ENCODE measurements at places on chromosomes 1 and 21.

GRCh38 chr1:46622344-46622743 is 5.7 kb upstream of the MOB3C start:
- DNase-seq = no peak

DNA sequence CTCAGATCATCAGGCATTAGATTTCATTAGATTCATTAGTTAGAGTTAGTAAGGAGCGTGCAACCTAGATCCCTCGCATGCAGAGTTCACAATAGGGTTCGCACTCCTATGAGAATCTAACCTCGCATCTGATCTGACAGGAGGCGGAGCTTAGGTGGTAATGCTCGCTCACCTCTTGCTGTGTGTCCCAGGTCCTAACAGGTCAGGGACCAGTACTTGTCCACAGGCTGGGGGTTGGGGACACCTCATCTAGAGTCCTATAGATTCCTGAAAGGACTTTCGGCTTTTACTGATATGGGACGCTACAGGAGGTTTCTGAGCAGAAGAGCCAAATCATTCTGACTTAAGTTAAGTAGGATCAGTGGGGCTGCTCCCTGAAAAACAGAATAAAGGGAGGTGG is 91.4 kb downstream of the AKT3 start:
- DNase-seq = no peak

- DNase-seq = no peak
Observed at GRCh38 chr1:160284220-160284781, 632 bp downstream of the PEX19 start.

DNA sequence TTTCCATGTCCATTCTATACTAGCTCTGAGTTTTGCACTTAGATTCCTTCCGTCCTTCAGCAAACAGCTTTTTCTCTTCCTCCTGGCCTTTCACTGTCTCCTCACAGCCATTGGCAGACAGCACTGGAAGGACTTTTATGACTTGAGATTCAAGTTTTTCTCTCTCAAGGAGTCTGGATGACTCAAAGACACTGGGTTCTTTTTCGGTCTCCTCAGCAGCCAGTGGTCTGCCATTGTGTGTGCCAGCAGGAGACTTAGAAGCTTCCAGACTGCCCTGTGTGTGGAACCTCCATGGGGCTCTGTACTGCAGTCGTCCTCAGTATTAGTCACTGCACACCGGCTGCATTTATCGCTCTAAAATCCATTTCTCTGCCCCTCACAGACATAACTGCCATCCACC is 30.5 kb downstream of the NTNG1 start:
- no peak for DNase-seq

DNA sequence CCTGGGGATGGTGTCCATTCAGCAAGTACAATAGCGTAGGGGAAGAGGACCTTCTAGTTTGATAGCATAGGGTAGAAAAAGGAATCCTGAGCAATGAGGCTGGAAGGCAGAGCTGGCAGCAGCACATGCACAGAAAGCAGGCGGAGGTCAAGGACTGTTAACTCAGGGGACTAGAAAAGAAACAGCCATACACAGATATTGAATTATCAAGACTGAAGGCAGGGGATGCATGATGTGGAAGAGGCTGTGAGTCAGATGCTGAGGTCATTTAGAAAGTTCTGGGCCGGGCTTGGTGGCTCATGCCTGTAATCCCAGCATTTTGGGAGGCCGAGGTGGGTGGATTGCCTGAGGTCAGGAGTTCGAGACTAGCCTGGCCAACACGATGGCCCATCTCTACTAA is 65.6 kb downstream of the OPTC start:
- no peak for DNase-seq

GRCh38 chr1:53315456-53316423 is 12.1 kb downstream of the LRP8 start:
- no peak for DNase-seq

DNA sequence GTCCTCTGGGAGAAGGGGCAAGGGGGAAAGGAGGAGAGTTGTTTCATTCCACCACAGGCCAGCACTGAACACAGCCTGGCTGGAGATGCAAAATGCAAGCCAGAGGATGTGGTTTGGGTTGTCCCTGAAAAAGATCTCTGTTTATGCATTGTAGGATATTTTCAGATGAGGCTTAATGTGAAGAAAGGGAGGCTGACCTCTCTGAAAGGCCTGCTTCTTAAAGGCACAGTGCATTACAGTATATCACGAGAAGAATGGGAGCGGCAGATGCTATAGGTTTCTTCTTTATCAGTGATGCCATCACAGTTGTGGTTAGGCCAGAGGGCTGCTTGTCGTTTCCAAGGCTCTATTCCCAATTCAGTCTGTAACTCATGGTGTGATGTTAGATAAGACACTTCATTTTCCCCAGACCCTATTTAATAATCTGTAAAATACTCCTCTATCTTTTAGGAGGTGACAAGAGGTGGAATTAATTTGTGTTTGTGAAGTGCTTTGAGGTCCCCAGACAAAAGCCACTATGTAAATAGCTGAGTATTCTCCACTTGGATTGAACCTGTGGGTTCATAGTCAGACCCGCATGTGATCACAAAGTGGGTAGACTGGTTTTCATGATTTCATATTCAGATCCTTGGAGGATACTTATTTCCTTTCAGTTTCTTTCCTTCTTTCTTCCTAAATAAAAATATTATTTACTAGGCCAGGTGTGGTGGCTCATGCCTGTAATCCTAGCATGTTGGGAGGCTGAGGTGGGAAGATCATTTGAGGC is 76.5 kb upstream of the WDR26 start:
- no peak for DNase-seq

- no peak for DNase-seq
Observed at GRCh38 chr21:26506956-26507355, 66.1 kb downstream of the CYYR1 start.

DNA sequence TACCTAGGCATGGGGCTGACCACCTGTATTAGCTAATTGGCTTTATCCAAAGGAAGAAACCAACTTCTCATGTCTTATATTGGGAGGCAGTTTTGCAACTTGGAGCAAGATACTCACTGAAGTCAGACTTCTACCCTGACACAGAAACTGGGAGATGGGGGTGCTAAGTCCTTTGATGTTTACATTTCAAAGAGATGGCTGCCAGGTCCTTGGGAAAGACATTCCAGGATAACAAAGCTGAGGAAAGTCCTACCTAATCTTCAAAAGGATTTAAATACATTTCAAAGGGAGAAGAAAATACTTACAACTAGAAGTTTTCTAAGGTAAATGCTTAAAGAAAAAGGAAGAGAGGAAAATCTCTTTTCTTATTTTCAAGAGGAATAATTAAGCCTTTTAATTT is 62.1 kb downstream of the FH start:
- no peak for DNase-seq

DNA sequence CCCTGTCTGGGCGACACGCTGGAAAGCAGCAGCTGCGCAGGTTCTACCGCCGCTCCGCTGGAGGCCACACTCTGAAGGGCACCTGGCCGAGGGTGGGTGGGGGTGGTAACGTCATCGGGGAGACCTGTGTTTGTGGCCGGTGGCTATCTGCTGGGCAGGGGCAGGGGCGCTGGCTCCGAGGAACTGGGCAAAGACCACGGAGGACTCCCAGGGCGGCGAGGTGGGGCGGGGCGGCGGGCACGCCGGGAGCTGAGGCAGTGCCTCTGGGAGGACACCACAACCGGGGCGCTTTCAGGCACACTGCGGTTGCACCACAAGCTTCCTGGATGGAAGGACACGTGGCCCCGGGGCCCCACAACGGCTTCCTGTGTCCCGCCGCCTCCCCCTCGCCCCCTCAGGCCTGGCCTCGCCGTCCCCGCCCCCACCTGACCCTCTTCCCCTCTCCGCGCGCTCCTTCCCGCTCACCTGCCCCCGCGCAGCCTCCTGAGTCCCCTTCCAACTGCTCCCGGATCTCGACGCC is 3.3 kb upstream of the DENND2D start:
- DNase-seq = peak; percentile 80

DNA sequence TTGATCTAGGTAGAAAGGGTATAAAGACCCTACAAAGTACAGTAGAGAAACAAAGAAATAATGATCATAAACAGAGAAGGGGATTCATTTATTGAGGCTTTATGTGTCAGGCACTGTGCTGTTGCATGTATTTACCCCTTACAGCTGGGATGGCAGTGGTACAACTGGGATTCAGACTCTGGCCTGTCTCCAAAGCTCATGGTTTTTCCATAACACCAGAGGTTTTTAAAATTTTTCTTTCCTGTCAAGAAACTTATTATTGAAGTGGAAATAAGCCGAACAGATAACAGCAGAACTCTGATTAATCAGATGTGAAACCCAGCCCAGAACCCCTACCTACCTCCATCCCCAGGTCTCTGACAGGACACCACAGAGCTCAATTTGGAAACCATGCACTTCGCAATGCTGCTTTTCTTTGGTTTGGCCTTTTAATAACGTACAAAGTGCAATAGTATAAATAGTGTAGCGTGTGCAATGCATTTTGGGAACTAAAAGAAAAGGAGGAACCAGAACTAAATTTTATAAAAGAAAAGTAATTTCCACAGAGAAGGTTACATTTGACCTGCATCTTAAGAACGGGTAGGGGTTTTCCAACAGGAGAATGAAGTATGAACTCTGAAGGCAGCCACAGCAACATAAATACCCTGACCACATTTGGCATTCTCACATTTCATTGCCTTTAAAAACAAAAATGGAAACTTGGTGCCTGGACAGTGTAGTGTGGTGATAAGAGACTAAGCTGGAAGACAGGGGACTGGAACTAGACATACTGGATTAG is 92.0 kb upstream of the S1PR1 start:
- no peak for DNase-seq

GRCh38 chr21:44999428-44999971 is 59.7 kb downstream of the SLX9 start:
- no peak for DNase-seq
